Colonic mucosa (tissue), 4 donors: ENCODE measurements at places on chromosomes 6 and 20.
A peak's percentile ranks its signal among the peaks of the same experiment; 100 is the strongest.

GRCh38 chr20:62186887-62187866, 4.3 kb downstream of the MTG2 start:
- DNase-seq, result no peak

- DNase-seq, result no peak
These were observed 27.3 kb downstream of the RIN2 start for GRCh38 chr20:19785173-19785982.

GRCh38 chr6:127592964-127593363, 16.0 kb downstream of the C6orf58 start:
- DNase-seq, result no peak

GRCh38 chr6:11964729-11965335, 47.3 kb upstream of the HIVEP1 start:
- DNase-seq, result no peak

- no peak for DNase-seq
These were observed 143.3 kb downstream of the UST start for GRCh38 chr6:148890096-148890495.

DNA sequence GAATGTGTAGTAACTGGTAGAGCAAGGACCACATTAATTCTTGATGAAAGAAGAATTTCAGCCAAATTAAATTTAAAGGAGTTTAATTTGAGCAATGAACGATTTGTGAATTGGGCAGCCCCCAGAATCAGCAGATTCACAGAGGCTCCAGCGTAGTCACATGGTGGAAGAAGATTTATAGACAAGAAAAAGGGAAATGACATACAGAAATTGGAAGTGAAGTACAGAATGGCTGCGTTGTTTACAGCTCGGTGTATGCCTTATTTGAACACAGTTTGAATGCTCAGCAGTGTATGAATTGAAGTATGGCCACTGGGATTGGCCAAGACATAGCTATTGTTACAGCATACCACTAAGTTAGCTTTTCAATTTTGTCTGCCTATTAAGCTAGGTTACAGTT, 173.6 kb upstream of the ARG1 start:
- no peak for DNase-seq

DNA sequence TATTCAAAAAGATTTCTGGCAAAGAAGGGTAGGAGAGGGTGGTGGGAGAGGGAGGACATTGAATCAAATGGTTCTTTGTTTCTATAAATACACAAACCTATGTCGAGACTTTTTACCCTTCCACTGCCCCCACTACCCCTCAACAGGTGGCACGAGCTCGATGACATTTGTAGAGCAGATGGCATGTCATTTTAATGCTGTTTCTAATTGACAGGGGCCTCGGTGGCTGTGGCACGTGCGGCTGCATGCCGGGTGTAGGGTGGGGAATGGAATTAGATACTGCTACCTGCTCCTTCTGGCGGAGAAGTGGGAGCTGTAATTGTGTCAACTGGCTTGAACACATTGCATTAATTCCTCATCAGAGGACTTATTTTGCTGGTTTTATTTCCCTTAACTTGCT, 29.1 kb upstream of the SASH1 start:
- DNase-seq, result no peak

GRCh38 chr6:144158133-144158532, 7.8 kb downstream of the STX11 start:
- no peak for DNase-seq

GRCh38 chr6:89133981-89134380, 11.9 kb upstream of the PM20D2 start:
- DNase-seq, result no peak

- peak; percentile 52 for DNase-seq
These were observed 16.3 kb downstream of the MOCS1 start for GRCh38 chr6:39917981-39918380.

GRCh38 chr20:38392356-38392755, 42.8 kb downstream of the SNHG17 start:
- no peak for DNase-seq

DNA sequence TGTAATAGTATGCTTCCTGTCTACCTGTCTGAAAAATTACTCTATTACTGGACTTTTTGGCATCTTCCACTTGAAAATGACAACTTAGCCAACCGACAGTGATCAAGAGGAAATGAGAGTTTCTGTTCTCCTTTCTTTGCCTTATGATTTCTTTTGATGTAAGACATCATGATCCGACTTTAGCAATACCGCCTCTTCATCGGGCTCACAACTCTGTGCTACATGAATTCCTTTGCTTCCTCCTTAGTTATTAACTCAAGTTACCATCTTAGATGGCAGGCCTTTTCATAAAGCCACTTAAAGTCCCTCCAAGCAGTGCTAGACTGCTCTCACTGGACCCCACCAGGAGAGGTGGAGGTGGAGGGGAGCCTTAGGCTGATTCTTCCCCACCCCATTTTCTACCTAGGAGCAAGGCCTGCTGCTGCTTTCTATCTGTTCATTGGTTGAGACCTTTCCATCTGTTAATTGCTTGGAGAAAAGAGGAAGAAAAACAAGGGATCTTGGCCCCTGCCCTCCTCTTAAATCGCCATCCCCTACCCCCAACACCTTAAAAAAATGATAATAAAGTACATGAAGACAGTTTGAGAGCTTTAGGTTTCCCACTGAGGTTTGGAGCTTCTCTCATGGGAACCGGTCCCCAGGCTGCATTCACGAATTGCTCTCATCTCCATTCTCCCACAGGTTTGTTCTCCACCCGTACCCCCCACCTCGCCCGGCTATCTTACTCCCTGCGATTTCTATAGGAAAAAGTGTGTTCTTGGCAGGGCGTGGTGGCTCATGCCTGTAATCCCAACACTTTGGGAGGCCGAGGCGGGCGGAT, 21.6 kb upstream of the MCM3 start:
- DNase-seq, result no peak

GRCh38 chr20:38267901-38268514, 7.5 kb upstream of the KIAA1755 start:
- DNase-seq, result no peak

DNA sequence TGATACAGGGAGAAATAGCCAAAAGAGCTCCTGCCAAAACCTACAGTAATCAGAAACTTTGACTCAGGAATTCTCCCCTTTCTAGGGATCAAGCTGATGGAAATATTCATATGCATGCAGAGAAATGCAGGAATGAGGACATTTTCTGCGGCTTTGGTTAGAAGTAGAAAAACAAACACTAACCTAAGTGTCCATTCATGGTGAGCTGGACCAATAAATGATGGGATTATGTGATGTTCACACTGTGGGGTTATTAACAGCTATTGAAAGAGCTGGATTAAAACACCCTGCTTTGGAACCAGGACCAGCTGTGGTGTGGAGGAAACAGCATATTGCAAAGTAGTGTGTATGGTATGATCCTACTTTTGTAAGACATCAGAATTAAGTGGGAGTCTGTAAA, 143.1 kb downstream of the SYCP2 start:
- no peak for DNase-seq

DNA sequence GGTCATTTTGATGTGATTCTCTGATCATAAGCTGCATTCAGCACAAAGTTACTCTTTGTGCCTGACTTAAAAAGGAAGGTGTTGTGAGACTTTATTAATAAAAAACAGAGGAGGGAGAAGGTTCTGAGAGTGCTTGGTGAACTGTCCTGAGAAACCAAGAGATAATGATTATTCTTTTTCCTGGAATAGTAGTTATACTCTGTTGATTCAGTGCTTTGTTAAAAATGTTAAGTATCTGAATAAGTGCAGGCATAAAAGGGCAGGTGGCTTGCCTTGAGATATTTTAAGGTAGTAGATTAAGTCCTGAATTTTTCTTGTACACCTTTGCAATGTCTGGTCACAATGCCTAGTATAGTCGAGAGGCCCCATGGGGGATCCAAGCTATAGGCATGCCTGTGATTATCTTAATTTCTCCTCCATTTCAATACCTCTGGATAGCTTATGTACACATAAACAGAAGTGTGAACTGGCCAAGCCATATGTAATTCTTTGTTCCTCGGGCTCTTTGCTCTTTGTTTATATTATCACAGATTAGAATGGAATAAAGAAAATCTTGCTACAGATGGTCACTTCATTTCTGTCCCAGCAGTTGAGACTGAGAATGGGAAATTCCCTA, 50.0 kb downstream of the SOBP start:
- no peak for DNase-seq
